A673 (cell line): ENCODE measurements at places on chromosomes 5 and 9. TPM values are rescaled to one million over a fixed set of nuclear protein-coding genes. Genes with fewer than 3 reads are reported as not detected.

DNA sequence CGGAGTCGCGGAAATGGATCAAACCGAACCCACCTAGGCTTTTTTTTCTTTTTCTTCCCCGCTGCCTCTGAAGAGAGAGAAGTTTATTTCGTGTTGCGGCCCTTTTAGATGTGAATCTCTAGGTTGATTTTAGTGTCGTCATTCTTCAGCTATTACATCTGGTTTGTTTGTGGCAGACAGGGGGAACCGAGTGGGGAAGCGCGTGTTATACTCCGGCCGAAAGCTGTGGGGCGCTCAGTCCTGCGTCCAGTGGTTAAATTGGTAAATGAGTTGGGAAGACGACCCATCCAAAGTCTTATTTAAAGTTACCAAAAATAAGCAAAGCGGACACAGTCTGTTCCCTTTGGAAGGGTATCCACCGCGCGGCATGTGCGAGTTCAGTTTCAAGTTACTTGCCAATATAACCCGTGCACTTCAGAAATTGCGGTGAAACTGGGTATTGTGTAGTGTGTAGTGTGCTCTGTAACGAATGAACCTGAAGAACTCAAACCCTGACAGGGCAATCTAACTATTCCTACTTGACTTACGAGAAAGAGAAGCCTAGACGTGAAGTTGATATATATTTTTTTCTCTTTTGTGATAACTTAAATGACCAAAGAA lies 1.3 kb downstream of the MAN2A1 start:
- H3K4me1 ChIP-seq = peaks cover 42% of the 10 kb centered on the region
- H3K36me3 ChIP-seq = no peaks in the 10 kb centered on the region
- DNase-seq = peak; percentile 78
- H3K27ac ChIP-seq = peak overlapping the region; percentile 95
- H3K27me3 ChIP-seq = no peaks in the 10 kb centered on the region
- H3K4me3 ChIP-seq = peak overlapping the region; percentile 91

DNA sequence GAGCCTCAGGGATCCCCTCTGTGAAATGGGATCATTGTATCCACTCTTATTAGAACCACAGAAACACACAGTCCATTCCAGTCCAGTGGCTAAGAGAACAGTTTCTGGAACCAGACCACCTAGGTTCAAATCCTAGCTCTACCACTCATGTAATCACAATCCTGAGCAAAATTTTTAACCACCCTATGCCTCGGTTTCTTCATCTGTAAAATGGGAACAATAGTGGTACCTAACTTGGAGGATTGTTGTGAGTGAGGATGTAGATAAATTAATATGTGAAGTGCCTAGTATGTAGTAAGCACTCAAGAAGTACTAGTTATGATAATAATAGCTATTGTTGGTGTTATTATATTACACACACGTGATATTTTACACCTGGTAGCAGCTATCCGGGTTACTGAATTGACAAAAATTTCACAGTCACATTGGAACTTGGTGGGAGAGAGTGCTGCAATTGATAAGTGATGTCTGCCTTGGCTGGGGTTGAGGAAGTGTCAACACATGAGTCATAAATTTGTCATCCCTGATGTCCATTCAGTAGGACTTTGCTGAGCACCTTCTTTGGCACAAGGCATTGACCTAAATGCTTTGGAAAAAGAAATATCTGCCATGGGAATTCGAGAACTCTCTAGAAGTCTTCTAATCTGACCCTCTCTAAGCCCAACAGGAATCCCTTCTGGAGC lies 68.4 kb downstream of the COL27A1 start:
- no peak for DNase-seq
- no peaks in the 10 kb centered on the region for H3K4me1 ChIP-seq
- no peaks in the 10 kb centered on the region for H3K27me3 ChIP-seq
- no peak overlapping the region for H3K27ac ChIP-seq
- no peak overlapping the region for H3K4me3 ChIP-seq

DNA sequence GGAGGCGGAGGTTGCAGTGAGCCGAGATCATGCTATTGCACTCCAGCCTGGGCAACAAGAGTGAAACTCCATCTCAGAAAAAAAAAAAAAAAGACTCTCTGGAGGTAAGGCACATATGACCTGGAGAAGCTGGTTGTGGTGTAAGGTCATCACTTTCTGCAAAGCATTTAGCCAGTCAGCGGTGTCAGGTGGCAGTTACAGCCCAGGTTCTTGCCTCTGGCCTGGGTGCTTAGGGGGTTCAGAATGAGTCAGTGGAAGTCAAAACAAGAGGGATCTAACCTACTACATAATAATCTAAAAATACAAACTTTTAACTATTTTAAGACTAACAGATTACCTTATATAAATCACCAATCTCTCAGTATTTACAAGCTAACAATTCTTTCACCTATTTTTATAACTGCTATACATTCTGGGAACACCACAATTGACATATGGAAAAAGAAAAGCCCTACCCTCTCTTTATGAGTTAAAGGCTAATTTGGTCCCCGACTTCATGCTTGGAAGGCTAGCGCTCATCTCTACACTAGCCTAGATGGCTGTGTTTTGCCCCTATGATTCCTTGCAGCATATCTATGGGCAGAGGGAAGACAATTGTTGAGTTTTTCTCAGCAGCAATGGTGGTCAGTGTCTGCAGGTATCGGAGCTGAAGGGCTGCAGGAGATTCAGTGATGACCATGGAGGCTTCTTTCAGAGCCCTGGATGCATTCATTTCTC lies 29.2 kb downstream of the STOM start:
- H3K4me1 ChIP-seq = peaks cover 24% of the 10 kb centered on the region
- DNase-seq = no peak
- no peak overlapping the region for H3K4me3 ChIP-seq
- H3K27me3 ChIP-seq = no peaks in the 10 kb centered on the region
- no peak overlapping the region for H3K27ac ChIP-seq
- peaks cover 30% of the 10 kb centered on the region for H3K36me3 ChIP-seq

- no peaks in the 10 kb centered on the region for H3K4me1 ChIP-seq
- H3K27me3 ChIP-seq = no peaks in the 10 kb centered on the region
- no peak for DNase-seq
- H3K27ac ChIP-seq = no peak overlapping the region
- no peak overlapping the region for H3K4me3 ChIP-seq
Observed at GRCh38 chr9:72506615-72507014, 14.8 kb upstream of the TMC1 start.

- DNase-seq = no peak
- peaks cover 9% of the 10 kb centered on the region for H3K27me3 ChIP-seq
- no peak overlapping the region for H3K27ac ChIP-seq
- no peak overlapping the region for H3K4me3 ChIP-seq
- H3K36me3 ChIP-seq = no peaks in the 10 kb centered on the region
- no peaks in the 10 kb centered on the region for H3K4me1 ChIP-seq
Observed at GRCh38 chr5:135557076-135557838, 21.5 kb upstream of the NEUROG1 start.

GRCh38 chr9:80649496-80649895 lies 1039.9 kb downstream of the TLE1 start:
- no peak for DNase-seq
- H3K36me3 ChIP-seq = no peaks in the 10 kb centered on the region
- no peak overlapping the region for H3K4me3 ChIP-seq
- H3K4me1 ChIP-seq = no peaks in the 10 kb centered on the region
- no peaks in the 10 kb centered on the region for H3K27me3 ChIP-seq
- H3K27ac ChIP-seq = no peak overlapping the region

DNA sequence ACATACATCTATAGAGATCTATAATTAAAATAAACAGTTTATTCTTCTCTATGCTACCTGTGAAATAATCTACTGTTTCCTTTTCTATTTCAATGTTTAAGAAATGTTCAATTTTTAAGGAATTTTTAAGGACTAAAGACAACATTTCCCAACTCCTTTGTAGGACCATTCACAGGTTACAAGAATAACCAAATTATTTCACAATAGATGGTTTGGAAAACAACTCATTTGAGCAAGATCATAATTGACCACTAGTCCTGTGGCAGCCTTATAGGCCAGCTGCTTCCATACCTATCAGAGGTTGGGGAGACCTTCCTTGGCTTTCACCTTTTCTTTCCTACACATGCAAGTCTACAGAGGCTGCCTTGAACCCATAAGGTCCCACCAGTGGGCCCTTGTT lies 193.7 kb downstream of the TTC39B start:
- H3K27me3 ChIP-seq = no peaks in the 10 kb centered on the region
- DNase-seq = no peak
- no peak overlapping the region for H3K4me3 ChIP-seq
- H3K4me1 ChIP-seq = peaks cover 15% of the 10 kb centered on the region
- H3K27ac ChIP-seq = no peak overlapping the region

GRCh38 chr9:92503156-92503555 lies 20.9 kb upstream of the ASPN start:
- H3K27me3 ChIP-seq = no peaks in the 10 kb centered on the region
- peak; percentile 55 for DNase-seq
- no peak overlapping the region for H3K27ac ChIP-seq
- H3K4me3 ChIP-seq = no peak overlapping the region
- H3K36me3 ChIP-seq = no peaks in the 10 kb centered on the region
- H3K4me1 ChIP-seq = no peaks in the 10 kb centered on the region

- H3K4me3 ChIP-seq = no peak overlapping the region
- H3K27me3 ChIP-seq = no peaks in the 10 kb centered on the region
- DNase-seq = no peak
- no peaks in the 10 kb centered on the region for H3K4me1 ChIP-seq
- no peak overlapping the region for H3K27ac ChIP-seq
Observed at GRCh38 chr5:28473531-28474107, 1435.2 kb upstream of the CDH9 start.

- DNase-seq = no peak
- H3K27me3 ChIP-seq = no peaks in the 10 kb centered on the region
- H3K27ac ChIP-seq = no peak overlapping the region
- no peak overlapping the region for H3K4me3 ChIP-seq
- no peaks in the 10 kb centered on the region for H3K36me3 ChIP-seq
- no peaks in the 10 kb centered on the region for H3K4me1 ChIP-seq
Observed at GRCh38 chr5:68194386-68194785, 21.2 kb upstream of the PIK3R1 start.

- peaks cover 13% of the 10 kb centered on the region for H3K4me1 ChIP-seq
- DNase-seq = peak; percentile 81
- H3K27ac ChIP-seq = no peak overlapping the region
- no peaks in the 10 kb centered on the region for H3K36me3 ChIP-seq
- H3K4me3 ChIP-seq = peak overlapping the region; percentile 55
Observed at GRCh38 chr9:130680836-130681768, 12.5 kb upstream of the EXOSC2 start.

- H3K36me3 ChIP-seq = no peaks in the 10 kb centered on the region
- no peaks in the 10 kb centered on the region for H3K4me1 ChIP-seq
- H3K4me3 ChIP-seq = no peak overlapping the region
- no peaks in the 10 kb centered on the region for H3K27me3 ChIP-seq
- no peak overlapping the region for H3K27ac ChIP-seq
Observed at GRCh38 chr5:12566441-12566840, 662.2 kb upstream of the CTNND2 start.

GRCh38 chr5:168974082-168974481 lies 326.9 kb downstream of the SLIT3 start:
- peaks cover 10% of the 10 kb centered on the region for H3K27me3 ChIP-seq
- DNase-seq = no peak
- no peaks in the 10 kb centered on the region for H3K36me3 ChIP-seq
- H3K4me3 ChIP-seq = no peak overlapping the region

DNA sequence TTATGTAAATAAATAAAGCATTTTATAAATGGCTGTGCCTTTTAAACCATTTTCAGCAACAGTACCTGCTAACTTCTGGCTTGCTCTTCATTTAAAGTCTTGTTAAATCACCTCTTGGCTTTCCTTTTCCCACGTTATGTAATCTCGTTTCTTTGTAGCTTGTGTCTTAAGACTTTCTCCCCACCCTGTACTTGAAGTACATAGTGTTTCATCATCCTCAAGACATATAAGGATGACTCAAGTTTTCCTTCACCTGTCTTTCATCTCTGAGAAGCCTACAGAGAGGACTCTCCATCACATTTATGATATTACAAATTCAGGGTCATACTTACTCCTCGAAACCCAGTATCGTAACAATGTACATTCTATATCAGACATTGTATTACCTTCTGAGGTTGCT lies 33.9 kb downstream of the PRELID2 start:
- H3K27me3 ChIP-seq = no peaks in the 10 kb centered on the region
- DNase-seq = no peak
- H3K4me1 ChIP-seq = peaks cover 30% of the 10 kb centered on the region
- no peaks in the 10 kb centered on the region for H3K36me3 ChIP-seq
- no peak overlapping the region for H3K27ac ChIP-seq
- no peak overlapping the region for H3K4me3 ChIP-seq

DNA sequence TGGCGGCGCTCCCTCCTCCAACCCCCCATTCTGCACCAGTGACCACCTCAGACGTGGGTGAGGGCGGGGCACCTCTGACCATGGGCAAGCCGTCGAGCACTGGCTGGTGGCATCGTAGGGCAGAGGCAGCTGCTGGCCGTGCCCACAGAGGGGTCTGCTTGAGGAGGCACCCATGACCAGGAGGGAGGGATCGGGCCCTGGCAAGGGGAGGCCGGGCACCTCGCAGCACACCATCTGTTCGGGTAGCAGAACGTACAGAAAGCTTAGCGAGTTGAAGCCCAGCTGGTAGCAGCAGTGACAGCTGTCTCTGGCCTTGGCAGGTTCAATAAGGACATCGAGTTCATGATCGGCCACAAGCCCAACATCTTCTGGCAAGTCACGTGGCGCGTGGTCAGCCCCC lies 4.3 kb upstream of the SLC6A18 start:
- no peaks in the 10 kb centered on the region for H3K4me1 ChIP-seq
- H3K27ac ChIP-seq = no peak overlapping the region
- peaks cover 4% of the 10 kb centered on the region for H3K27me3 ChIP-seq
- DNase-seq = no peak
- no peak overlapping the region for H3K4me3 ChIP-seq
- no peaks in the 10 kb centered on the region for H3K36me3 ChIP-seq

DNA sequence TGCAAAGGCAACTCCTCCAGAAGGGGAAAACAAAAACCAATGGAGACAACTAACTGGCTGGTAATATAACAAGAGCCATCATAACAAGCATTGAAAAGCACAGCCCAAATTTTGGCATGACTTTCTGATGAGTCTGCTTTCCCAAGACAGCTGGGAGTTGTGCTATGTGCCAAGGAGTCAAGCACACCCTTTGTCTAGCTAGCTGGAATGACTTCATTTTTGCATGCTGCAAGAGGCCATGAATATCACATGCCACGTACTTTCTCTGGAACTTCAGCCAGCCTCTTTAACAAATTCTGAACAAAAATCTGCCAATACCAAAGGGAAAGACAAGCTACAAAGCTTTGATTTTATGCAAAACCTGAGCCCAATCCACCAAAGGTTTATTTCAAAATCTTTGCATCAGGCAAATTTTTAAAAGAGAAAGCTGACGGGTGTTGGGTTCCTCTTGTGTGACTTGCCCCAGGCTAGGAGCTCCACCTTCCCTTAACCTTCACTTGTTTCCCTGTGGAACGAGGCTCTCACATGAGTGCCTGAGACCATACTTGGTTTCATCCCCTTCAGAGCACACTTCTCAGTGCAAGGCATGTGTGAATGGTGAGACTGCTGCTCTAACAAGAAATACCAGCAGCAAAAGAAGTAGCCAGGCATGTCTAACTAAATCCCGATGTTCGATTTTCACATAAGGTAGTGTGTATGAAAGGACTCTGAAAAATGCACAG lies 47.3 kb downstream of the S1PR3 start:
- H3K27ac ChIP-seq = no peak overlapping the region
- no peaks in the 10 kb centered on the region for H3K27me3 ChIP-seq
- H3K36me3 ChIP-seq = no peaks in the 10 kb centered on the region
- peak; percentile 8 for DNase-seq
- H3K4me3 ChIP-seq = no peak overlapping the region

The ST8SIA4 gene
- 0.35 and 0.47 TPM in 2 replicates for total RNA-seq

The CDKN2B-AS1 gene
- not detected in 2 replicates for total RNA-seq

The NR6A1 gene
- total RNA-seq = 5.3 and 6.8 TPM in 2 replicates

The ANXA2R gene
- total RNA-seq = 1.4 and 1.9 TPM in 2 replicates

The CCNO gene
- 2.1 and 2.6 TPM in 2 replicates for total RNA-seq

The WWC1 gene
- total RNA-seq = 8.2 and 8.8 TPM in 2 replicates

The TRIM36 gene
- total RNA-seq = 16.8 and 17.5 TPM in 2 replicates

The PDGFRB gene
- 25.9 and 58.3 TPM in 2 replicates for total RNA-seq

The JAK2 gene
- 7.3 and 10.5 TPM in 2 replicates for total RNA-seq
